ENCODE measurements at places on chromosomes 16 and 17.

GRCh38 chr16:66220702-66221101 lies 145.8 kb upstream of the CDH5 start:
- DNase-seq: no peak

GRCh38 chr16:48850097-48850770 lies 240.3 kb upstream of the N4BP1 start:
- no peak for DNase-seq

GRCh38 chr16:12330541-12330940 lies 354.0 kb downstream of the SNX29 start:
- no peak for DNase-seq

GRCh38 chr17:48517478-48517877 lies 13.3 kb downstream of the HOXB1 start:
- no peak for DNase-seq

- DNase-seq: peak; percentile 60
Observed at GRCh38 chr17:29590411-29591145, 1.1 kb upstream of the GIT1 start.

DNA sequence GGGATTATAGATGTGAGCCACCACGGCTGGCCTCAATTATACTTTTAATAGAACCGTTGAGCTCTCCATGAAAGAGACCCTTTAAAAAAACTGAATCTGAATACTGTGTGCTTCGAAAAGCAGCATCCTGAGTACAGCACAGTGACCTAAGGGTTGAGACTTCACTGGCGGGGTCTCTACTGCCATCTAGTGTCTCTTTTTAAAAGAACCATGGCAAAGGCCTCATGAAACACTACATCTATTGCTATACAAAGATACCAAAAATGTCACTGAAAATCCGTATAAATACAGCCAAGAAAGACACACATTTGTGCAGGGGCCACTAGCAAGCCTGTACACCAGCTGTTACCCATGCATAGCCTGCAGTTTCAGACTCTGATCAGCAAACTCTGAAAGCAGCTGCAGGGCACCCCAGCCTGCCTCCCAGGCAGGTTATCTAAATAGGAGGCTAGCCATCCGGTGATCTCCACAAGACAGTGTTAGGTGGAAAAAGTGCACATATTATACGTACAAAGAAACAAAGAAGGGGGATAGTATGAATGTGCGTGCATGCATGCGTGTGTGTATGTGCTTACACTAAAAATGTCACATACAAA lies 35.3 kb downstream of the NPLOC4 start:
- peak; percentile 86 for DNase-seq

DNA sequence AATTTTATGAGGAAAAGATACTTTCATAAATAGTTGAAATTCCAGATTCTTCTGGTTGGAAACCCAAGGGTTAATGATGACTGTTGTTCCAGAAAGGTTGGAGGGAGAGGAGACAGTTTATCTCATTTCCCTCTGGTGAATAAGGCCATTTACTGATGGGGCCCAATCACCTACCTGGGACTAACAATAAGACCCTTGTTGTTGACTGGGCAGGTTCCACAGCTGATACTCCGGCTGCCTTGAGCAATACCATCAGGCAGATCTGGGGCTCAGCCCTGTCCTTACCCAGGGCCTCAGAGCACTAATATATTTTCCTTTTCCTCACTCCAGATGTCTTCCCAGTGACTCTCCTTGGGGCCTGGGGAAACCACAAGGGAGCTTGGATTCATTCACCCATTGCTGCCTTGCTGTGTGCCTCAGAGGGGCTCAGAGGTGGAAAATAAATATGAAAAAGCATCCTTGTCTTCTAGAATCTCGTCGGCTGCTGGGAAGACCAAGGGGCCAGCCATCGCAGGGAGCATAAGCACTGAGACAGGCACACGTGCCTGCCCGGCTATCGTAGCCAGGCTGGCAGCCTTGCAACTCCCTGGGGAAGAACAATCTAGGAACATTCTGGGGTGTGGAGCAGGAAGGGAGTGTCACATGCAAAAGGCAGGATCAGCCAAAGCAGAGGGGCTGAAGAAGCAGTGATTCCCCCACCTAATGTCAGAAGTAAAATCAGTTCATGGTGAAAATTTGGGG lies 54.4 kb downstream of the MPRIP start:
- DNase-seq: peak; percentile 89

GRCh38 chr17:60941028-60941427 lies 263.4 kb downstream of the BCAS3 start:
- peak; percentile 12 for DNase-seq

DNA sequence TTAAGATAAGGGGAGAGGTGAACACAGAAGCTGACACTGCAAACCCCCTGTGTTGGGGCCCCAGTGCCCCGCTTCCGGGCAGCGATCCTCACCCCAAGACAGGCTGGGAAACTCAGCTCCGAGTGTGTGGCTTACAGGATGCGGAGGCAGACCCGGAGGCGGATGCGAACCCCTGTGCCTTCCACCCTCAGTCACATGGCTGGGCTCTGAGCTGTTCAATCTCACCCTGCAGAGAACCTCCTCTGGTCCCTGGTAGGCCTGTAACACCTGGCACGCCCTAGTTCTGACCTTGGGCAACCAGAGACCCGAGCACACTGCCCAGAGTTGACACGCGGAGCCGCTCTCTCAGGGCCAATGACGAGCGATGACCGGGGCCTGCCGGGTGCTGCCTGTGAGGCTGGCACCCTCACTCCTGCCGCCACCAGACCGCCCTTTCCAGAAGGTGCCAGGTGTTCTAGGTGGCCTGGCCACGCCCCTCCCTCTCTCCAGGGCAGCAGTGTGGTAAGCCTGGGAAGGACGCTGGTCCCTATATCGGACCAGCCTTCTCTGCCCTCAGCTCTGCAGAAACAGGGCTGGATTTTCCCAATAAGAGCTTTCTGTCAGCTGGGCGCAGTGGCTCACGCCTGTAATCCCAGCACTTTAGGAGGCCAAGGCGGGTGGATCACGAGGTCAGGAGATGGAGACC lies 23.3 kb downstream of the MEAK7 start:
- no peak for DNase-seq

GRCh38 chr17:49450735-49451134 lies 36.1 kb upstream of the PHB1 start:
- no peak for DNase-seq

- DNase-seq: no peak
Observed at GRCh38 chr16:83972256-83973008, 4.4 kb downstream of the NECAB2 start.

GRCh38 chr16:30120340-30121105 lies 2.5 kb downstream of the MAPK3 start:
- no peak for DNase-seq

DNA sequence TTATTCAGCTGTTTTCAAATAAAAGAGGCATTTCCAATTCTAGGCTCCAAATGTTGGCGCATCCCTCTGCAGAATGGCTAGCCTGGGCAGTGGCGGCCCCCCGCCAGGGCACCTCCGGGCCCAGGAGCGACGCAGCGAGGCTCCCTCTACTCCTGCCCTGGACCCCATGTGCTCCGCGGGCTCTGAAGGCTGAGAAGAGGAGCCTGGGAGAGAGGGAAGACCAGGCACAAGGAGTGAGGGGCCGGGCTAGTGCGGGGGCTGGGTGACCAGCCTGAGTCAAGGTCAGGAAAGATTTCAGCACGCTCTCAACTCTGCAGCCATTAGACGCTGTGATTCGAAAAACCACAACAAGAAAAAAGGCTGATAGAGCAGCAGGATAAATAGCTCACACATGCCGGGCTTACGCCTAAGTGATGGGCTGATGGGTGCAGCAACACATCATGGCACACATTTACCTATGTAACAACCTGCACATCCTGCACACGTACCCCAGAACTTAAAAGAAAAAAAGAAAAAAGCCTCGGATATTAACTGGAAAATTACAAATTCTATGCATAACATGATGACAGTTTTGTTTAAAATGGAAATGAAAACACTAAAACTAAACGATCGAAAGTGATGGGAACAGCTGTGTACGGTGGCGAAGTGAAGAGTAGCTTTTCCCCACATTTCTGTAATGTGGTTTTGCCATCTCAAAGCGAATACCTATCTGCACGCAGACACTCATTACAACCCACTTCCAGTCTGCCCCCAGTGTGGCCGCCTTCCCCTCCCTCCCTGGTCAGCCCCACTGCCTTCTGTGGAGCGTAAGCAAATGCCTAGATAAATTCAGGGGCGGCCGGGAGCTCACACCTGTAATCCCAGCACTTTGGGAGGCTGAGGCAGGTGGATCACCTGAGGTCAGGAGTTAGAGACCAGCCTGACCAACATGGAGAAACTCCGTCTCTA lies 44.4 kb downstream of the MAP1LC3B start:
- DNase-seq: no peak

- peak; percentile 93 for DNase-seq
Observed at GRCh38 chr17:75270218-75270965, 639 bp downstream of the MIF4GD start.

DNA sequence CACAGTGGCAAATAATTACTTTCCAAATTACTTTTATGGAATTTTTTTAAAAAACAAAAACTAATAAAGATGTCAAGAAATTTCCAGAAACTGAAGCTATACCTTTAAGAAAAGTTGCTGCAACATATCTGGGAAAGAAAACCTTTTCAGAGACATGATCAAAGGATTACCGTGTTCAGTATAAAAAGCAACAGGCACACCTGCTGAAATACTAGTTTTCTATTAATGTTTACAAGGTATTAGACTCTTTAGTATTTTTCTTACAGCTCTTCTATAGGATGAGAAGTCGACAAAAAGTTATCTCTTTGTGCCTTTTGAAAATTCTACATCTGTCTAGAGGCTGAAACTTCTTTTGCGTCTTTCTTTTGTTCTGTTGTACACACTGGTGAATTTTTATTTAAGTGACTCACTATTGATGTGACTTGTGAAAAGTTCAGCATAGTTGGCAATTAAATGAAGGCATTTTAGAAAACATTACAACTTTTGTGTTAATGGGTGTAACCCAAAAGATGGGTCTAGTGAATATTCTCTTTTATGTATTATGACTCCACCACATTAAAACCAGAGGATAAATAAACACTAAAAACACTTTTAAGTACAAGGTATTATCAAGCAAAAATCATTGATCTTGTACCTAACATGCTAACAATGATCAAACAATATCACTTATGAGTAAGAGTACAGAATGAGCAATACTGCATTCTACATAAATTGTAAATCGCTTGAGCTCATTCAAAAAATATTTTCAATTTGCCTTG lies 23.8 kb downstream of the NACA2 start:
- DNase-seq: no peak

DNA sequence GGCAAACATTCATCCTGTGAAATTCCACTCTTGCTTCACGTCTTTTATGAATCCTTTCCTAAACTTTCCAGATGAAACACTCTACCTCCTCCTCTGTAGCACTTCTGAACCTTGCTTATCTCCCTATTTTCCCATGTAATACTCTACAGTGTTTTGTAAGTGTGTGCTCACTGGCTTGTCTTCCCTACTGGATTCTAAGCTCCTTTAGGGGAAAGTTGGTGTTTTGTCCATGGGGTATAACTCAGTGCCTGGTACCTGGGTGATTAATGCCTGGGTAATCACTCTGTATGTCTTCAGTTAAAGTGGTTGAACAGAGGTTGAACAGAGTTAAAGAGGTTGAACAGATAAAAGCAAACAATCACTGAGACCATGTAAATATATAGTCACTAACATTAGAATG lies 3.8 kb upstream of the KAT7 start:
- no peak for DNase-seq

DNA sequence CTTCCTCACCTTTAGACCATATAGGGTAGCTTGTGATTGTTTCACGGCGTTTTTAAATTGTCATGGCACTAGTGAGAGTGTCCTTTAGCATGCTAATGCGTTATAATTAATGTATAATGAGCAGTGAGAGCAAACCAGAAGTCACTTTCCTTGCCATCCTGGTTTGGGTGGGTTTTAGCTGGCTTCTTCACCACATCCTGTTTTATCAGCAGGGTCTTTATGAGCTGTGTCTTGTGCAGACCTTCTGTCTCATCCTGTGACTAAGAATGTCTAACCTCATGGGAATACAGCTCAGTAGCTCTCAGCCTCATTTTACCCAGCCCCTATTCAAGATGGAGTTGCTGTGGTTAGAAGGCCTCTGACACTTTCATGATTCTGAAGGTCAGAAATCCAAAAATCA lies 370.9 kb upstream of the RBFOX1 start:
- no peak for DNase-seq

- DNase-seq: no peak
Observed at GRCh38 chr16:11354407-11354732, 9.1 kb downstream of the RMI2 start.

DNA sequence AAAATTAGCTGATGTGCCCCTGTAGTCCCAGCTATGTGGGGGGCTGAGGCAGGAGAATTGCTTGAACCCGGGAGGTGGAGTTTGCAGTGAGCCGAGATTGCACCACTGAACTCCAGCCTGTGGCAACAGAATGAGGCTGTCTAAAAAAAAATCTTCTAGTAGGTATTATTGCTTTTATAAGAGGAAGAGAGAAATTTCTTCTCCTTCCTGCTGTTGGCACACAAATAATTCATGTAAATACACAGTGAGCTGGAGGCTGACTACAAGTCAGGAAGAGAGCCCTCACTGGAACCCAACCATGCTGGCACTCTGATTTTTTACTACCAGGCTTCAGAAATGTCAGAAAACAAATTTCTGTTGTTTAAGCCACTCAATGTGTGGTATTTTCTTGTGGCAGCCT lies 6.7 kb downstream of the PRDM7 start:
- DNase-seq: no peak

- no peak for DNase-seq
Observed at GRCh38 chr17:43559161-43559816, 13.1 kb upstream of the ETV4 start.

DNA sequence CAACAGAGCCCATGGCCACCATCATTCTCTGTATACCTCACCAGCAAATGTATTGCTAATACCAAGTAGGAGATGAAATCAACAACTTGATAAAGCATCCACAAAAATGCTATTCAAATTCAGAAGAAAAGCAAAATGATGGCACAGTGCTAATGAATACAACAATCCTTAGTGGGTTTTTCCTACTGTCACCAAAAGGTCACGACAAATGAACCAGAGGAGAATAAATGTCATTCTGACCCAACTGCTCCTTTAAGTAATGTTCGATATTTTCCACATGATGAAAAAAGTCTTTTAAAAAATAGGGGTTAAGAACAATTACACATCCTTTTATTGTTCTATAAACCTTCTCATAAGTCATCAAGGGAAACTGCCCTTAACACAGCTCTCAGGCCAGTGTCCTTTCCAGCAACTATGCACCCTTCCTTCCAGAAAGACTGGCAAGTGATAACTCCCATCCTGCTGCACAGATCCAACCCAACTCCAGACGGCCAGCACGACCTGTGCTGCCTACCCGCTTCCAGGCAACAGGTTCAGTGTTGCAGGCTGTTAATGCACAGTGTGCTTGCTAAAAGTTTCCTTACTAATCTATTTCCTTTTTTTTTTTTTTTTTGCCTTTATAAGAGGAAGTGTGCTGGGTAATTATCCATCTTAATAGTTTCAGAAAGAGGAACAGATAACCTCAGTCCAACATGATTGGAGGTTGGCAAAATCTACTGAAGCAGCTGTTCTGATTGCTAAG lies 15.4 kb downstream of the FBXO31 start:
- no peak for DNase-seq
